AG04449 (cell line): ENCODE measurements at places on chromosomes 13 and 19.

DNA sequence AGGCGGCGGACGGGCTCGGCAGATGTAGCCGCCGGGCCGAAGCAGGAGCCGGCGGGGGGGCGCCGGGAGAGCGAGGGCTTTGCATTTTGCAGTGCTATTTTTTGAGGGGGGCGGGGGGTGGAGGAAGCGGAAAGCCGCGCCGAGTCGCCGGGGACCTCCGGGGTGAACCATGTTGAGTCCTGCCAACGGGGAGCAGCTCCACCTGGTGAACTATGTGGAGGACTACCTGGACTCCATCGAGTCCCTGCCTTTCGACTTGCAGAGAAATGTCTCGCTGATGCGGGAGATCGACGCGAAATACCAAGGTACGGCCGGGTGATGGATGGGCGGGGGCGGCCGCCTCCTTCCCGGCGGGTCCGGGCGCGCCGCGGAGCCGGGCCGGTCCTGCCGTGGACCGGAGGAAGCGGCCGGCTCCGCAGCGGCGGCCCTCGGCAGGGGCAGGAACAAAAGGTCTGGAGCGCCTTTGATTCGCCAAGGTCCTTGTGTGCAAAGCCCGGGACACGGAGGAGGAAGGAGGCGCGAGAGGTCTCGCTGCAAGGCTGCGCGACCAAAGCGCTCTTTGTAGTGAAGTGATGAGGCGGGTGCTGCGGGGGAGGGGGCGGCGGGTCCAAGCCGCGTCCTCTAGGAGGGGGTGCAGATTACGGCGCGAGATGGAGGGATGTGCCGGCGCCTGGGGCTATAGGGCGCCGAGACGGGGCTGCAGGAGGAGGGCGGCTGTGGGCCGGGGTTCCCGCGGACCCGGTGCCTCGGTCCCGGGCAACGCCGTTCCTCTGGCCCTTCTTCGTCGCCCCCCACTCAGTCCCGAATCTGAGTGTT, 689 bp downstream of the ING1 start:
- DNase-seq, result no peak

DNA sequence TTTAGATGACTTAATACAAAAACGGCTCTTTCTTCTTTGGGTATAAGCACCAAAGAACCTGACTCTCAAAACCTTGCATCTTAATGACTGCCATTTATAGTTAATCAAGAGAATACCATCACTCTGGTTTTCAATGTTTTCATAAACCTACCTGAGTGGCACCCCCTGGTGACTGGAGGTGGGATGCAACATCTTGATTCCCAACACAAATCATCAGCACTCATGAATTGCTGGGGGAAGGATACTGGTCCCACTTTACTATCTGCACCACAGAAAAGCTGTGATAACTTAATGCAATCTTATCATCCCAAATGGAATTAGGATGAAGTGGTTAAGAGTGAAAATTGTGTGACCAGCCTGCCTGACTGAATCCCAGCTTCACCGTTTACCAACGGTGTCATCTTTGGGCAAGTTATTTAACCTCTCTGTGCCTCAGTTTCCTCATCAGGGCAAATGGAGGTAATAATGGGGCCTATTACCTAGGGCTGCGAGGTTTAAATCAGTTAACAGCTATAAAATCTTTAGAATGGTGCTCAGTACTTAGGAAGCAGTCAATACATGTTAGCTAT, 366.4 kb downstream of the KLF12 start:
- no peak for DNase-seq

DNA sequence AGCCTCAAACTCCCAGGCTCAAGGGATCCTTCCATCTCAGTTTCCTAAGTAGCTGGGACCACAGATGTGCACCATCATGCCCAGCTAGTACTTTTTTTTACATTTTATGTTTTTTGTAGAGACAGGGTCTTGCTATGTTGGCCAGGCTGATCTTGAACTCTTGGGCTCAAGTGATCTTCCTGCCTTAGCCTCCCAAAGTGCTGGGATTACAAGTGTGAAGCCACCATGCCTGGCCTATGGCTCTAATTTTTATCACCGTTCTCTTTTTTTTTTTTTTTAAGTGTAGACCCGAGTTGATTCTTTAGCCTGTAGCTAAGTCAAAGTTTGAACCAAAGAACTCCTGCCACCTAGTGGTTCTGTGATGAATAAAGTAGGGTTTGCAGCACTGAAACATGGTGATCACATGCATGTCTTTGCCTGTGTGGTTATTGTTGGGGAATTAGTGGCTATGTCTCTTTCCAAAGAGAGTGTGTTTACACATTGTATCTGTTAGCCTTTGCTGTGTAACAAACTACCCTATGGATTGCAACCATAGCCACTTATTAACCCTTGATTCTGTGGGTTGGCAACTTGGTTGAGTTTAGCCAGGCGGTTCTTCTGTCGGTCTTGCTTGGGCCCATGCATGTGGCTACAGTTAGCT, 11.6 kb downstream of the NFILZ start:
- DNase-seq, result no peak

DNA sequence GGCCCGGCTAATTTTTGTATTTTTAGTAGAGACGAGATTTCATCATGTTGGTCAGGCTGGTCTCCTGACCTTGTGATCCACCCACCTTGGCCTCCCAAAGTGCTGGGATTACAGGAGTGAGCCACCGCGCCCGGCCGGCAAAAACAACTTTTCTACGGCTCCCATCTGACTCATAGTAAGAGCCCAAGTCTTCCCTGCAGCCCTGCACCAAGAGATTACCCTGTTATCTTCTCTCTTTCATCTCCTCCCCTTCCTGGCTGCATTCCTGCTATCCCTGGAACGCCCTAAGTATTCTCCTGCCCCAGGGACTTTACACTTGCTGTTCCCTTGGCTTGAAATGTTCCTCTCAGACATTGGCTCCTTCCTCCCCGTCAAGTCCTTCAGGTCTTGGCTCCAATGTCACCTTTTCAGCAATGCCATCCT, 6.6 kb downstream of the AP2S1 start:
- DNase-seq, result no peak

DNA sequence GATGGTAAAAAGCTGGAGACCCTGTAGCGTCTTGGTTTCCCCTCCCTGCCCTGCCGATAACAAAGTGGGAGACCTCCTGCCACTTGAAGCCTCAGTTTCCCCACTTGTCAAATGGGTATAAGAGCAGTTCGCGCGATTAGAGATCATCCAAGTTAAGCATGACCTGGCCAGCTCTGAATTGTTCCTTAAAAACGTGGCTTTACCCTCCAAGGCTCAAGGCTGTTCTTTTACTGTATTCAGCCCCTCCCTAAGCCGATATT, 421 bp downstream of the TNPO2 start:
- DNase-seq, result no peak

DNA sequence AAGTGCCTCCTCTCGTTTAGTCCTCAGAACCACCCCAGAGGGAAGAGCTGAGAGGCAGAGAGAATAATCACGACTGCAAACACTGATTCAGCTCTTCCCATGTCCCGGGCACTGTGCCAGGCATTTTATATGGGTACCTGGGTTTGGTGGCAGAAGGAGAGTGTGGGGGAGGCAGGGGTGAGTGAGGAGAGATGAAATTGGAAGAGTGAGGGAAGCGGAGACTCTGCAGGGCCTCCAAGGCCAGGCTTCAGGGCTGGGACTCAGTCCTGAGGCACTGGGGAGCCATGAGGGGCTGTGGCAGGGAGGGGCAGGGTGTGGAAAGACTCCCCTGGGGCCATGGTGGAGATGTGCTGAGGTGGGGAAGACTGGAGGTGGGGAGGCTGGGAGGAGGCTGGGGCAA, 8.7 kb downstream of the SYNGR4 start:
- no peak for DNase-seq

DNA sequence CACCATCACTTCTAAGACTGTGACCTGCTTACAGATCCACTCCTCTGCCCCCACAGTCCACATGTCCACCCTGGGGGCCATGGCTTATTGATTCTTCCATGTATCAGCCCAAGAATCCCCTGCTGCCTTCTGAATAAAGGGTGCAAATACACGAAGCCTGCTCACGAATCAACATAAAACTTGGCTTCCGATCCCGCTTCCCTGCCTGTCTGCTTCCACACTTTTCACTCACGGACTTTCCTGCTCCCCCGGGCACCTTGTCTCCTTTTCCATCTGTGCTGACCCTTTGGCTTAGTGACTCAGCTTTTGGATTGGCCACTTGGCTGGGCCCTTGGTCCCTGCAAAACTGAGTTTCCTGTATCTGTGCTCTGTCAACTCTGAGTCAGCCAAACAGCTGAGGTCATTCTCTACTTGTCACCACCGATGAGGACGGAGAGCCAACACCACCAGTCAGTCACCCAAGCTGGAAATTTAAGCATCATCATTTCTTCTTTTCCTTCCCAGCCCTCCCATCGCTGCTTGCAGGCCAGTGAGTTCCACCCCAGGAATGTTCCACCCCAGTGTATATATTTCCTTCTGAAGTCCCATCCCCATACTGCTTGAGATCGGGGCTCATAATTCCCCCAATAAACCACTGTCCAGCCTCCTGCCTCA, 11.4 kb upstream of the USP12 start:
- DNase-seq, result no peak
